ENCODE measurements at places on chromosomes 3 and 15.

- DNase-seq: no peak
Observed at GRCh38 chr3:54251705-54252104, 129.4 kb downstream of the CACNA2D3 start.

DNA sequence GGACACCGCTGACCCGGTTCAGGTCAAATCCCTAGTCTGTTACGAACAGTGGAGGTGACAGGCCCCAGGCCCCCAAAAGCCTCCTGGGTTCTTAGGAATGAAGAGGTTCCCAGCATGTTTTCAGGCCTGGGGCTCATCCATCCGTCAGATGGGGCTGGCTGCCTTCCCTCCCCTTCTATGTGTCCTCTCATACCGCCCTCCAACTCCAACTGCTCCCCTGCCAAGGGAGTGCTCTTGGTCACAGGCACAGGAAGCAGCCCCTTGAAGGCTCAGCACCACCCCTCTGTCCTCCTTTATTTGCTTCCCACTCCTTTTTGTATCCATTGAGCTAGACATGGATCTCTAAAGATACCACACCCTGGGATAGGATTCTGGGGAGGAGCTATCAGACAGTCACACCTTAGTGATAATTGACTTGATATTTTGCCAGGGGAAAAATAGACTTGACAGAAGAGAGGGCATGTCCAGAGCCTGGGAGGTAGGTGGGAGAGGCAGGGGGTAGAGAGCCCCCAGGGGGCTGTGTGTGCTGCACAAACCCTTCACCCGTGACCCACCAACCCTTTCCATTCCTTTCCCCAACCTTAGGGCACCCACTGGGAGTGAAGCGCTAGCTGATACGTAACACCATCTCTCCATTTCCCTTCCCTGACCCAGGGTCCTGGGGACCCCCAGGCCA is 10.7 kb upstream of the CSPG4 start:
- no peak for DNase-seq

GRCh38 chr3:194756791-194757325 is 71.2 kb downstream of the FAM43A start:
- DNase-seq: no peak

- no peak for DNase-seq
Observed at GRCh38 chr15:52278135-52278534, 17.5 kb downstream of the MYO5C start.

Measured in activated naive CD4-positive, alpha-beta T cell (primary cell).